A549 treated with ZK216348 at 1 μM for 4 hours (cell line): ENCODE measurements at places on chromosomes 2 and 18. TPM values are rescaled to one million over a fixed set of nuclear protein-coding genes. Genes with fewer than 3 reads are reported as not detected.

VSNL1 gene
- not detected in 5 replicates for total RNA-seq

DNAJC5G gene
- not detected in 5 replicates for total RNA-seq

HSBP1L1 gene
- total RNA-seq = 11.3 to 15.3 TPM (median 12.7 TPM) in 5 replicates

CWC22 gene
- 9.0 to 19.2 TPM (median 12.0 TPM) in 5 replicates for total RNA-seq

HOXD4 gene
- 0.44 to 0.66 TPM (median 0.56 TPM) in 5 replicates for total RNA-seq

SETBP1 gene
- 0.40 to 0.64 TPM (median 0.47 TPM) in 5 replicates for total RNA-seq

TMEM131 gene
- 10.2 to 16.9 TPM (median 13.3 TPM) in 5 replicates for total RNA-seq

B3GNT7 gene
- 1.5 to 2.8 TPM (median 2.4 TPM) in 5 replicates for total RNA-seq

EFHD1 gene
- 1.8 to 4.6 TPM (median 3.5 TPM) in 5 replicates for total RNA-seq

DCAF17 gene
- total RNA-seq = 5.5 to 11.8 TPM (median 10.5 TPM) in 5 replicates

NPHP1 gene
- total RNA-seq = 5.4 to 11.7 TPM (median 8.1 TPM) in 5 replicates

FSHR gene
- total RNA-seq = not detected in 5 replicates

GALNT13 gene
- total RNA-seq = 7.2 to 15.2 TPM (median 10.7 TPM) in 5 replicates

BMP10 gene
- total RNA-seq = not detected in 5 replicates

KIF5C gene
- 0.27 to 0.38 TPM (median 0.32 TPM) in 5 replicates for total RNA-seq

ALK gene
- total RNA-seq = not detected in 5 replicates

TSPYL6 gene
- not detected in 5 replicates for total RNA-seq
